Sciatic nerve (tissue), 2 donors: ENCODE measurements at places on chromosomes 7 and 10.

- DNase-seq = no peak
These were observed 240.9 kb upstream of the IMMP2L start for GRCh38 chr7:111803015-111803758.

DNA sequence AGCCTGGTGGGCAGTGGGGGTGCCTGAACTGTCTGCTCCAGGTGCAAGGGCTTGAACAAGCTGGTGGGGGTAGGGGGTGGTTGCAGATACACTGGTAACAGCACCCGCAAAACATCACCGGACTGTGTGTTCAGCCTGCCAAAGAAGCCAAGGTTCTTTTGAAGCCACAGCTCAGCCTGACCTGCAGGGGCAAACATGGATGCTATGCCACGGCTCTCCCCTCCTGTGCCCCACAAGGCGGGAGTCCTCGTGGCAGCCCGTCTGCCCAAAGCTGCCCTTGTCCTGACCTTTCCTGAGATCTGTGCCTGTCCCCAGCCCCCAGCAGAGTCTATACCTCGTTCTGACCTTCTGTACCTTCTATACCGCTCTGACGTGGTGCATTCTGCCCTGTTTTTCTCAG is 285.7 kb downstream of the GLRX3 start:
- DNase-seq = no peak

- DNase-seq = peak; percentile 67
These were observed 120.0 kb upstream of the PLPP4 start for GRCh38 chr10:120336911-120337540.

DNA sequence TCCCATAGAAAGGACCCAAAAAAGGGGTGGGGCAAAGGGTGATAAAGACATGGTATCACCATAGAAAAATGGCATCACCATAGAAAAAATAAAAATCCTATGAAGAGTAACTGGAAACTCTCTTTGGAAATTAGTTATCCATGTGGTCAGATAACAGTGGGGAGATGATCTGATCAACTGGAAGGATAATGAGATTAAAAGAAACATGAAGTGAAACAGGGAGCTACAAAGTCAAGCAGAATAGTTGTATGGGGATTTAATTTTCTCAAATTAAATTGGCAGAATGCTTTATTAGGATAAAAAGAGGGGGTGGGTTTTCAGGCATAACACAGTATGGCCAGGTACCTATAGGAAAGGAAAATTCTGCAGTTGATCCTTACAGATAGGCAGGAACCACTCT is 111.2 kb downstream of the WNT2 start:
- no peak for DNase-seq

DNA sequence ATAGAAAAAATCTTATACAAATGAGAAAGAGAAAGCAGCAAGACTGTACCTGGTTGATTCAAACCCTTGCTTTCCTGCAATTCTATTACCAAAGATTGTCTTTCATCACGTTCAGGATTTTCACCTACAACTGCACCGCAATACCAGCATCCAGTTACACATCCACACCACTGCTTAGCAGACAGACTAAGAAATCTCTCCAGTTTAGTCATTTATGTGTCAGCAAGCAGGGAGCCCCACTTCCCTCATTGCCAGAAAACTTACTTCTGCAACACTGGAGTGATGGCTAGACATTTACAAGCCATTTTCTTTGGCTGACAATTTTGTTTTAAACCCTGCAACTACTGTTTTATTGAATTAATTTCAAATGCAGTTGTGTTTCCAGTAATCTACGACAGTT is 359.6 kb upstream of the MEOX2 start:
- no peak for DNase-seq

GRCh38 chr7:86867163-86867762 is 192.2 kb downstream of the ELAPOR2 start:
- no peak for DNase-seq
